ENCODE measurements at places on chromosomes 6 and 20.
A peak's percentile ranks its signal among the peaks of the same experiment; 100 is the strongest.

GRCh38 chr20:50815162-50815989, 20.5 kb downstream of the BCAS4 start:
- no peak for DNase-seq

- DNase-seq = no peak
Measured at GRCh38 chr6:40295251-40295950, 291.8 kb downstream of the LRFN2 start.

GRCh38 chr6:40764726-40765125, 177.6 kb upstream of the LRFN2 start:
- no peak for DNase-seq

- no peak for DNase-seq
Measured at GRCh38 chr20:63020681-63021080, 13.9 kb upstream of the BHLHE23 start.

DNA sequence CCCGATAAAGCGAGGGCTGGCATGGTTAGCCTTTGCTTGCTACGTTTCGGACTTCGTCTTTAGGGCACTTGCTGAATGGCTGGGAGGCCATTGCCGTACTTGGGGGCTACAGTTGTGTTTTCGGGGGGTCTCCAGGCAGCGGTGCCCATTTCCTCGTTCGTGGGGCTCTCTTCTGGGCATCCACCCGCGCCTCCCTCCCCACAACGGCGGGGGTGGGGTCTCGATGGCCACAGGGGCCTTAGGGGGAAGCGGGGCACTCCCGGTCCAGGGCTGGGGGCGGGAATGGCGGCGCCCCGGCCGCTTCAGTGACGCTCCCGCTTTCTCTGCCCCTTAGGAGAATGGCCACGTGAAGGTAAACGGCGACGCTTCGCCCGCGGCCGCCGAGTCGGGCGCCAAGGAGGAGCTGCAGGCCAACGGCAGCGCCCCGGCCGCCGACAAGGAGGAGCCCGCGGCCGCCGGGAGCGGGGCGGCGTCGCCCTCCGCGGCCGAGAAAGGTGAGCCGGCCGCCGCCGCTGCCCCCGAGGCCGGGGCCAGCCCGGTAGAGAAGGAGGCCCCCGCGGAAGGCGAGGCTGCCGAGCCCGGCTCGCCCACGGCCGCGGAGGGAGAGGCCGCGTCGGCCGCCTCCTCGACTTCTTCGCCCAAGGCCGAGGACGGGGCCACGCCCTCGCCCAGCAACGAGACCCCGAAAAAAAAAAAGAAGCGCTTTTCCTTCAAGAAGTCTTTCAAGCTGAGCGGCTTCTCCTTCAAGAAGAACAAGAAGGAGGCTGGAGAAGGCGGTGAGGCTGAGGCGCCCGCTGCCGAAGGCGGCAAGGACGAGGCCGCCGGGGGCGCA, 2.4 kb downstream of the MARCKS start:
- DNase-seq = no peak

DNA sequence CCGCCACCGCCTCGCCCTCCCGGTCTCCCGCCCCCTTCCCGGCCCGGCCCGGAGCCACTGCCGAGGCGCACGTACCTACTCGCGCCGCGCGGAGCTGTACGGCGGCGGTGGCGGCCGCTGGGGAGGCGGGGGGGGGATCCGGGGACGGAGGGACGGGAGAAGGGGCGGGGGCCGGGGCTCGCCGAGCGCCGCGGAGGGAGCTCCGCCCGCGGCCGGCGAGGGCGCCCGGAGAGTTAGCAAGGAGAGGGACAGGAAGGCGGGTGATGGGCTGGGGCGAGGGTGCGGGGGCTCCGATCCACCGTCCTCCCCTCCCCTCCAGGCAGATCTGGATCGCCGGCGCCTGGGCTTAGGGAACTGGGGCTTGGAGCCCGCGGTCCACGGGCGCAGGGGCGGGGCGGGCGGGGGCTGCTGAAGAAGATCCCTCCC, 548 bp upstream of the TMEM74B start:
- peak; percentile 61 for DNase-seq

- no peak for DNase-seq
Measured at GRCh38 chr6:33254591-33254990, 17.1 kb downstream of the VPS52 start.
